ENCODE measurements at places on chromosomes 2 and 18.

DNA sequence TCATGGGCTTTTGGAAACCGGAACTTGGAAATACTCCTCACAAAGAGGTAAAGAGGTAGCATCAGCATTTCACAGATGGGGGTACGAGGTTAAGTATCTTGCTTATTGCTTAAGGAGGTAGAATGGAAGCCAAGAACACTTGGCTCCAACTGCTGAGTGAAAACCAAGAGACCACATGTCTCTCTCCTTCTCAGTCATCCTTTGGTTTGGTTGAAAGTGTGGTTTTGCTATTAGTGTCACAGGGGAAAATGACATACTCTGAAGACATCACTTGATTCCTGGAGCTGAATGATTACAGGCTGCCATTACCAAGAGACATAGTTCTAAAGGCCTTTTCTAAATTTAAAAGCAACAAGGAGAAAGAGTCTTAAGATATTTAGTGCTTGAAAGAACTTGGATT is 41.5 kb downstream of the ANTXR1 start:
- ATAC-seq: peak; percentile 72

GRCh38 chr18:57982372-57983021 is 61.5 kb upstream of the NEDD4L start:
- ATAC-seq: no peak

GRCh38 chr2:100852447-100852846 is 32.5 kb downstream of the NPAS2 start:
- ATAC-seq: no peak

GRCh38 chr2:79191081-79191480 is 31.5 kb upstream of the REG3A start:
- ATAC-seq: no peak

GRCh38 chr2:208556983-208557484 is 150.4 kb downstream of the PTH2R start:
- ATAC-seq: no peak

- peak; percentile 49 for ATAC-seq
These were observed 11.7 kb upstream of the SERPINB5 start for GRCh38 chr18:63465059-63465458.

- ATAC-seq: no peak
These were observed 9.9 kb downstream of the TMEM37 start for GRCh38 chr2:119441376-119442225.

DNA sequence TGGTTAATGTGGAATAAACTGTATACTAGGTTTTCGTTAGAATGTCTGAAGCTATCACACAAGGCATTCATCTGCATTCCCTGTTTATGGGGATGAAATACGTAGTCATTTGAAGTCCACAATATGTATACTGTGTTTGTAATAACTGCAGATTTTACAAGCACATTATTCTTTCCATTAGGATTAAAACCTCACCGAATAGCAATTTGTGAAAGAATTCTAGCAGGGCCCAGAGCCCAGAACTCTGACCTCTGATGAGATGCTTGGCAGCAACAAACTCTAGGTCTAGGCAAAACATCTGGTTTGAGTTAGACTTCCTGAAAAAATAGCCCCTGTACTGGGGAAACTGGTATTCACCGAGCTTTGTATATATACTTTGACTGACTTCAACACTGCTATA is 158.2 kb downstream of the SRBD1 start:
- no peak for ATAC-seq

DNA sequence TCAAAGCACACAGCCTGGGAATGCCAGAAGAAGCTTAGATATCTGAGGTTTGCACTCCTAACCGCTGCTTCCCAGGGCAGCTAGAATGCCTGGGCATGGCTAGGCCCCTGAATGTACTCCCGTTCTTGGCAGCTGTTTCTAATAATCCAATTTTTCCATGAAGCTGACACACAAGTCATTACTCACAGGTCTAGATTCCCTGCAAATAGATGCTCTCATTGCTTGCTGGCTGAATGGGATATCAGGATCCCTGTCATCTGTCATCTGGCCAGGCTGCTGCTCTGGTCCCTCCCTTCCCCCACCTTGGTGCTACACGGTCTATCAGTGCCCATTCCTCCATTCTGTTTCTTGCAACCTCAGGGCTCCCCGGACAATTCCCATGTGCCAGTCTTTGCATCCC is 40.7 kb upstream of the TEX51 start:
- ATAC-seq: no peak

- no peak for ATAC-seq
These were observed 42.6 kb downstream of the MRPS9 start for GRCh38 chr2:105080461-105080860.

GRCh38 chr2:148832637-148833036 is 42.4 kb upstream of the KIF5C start:
- ATAC-seq: no peak

DNA sequence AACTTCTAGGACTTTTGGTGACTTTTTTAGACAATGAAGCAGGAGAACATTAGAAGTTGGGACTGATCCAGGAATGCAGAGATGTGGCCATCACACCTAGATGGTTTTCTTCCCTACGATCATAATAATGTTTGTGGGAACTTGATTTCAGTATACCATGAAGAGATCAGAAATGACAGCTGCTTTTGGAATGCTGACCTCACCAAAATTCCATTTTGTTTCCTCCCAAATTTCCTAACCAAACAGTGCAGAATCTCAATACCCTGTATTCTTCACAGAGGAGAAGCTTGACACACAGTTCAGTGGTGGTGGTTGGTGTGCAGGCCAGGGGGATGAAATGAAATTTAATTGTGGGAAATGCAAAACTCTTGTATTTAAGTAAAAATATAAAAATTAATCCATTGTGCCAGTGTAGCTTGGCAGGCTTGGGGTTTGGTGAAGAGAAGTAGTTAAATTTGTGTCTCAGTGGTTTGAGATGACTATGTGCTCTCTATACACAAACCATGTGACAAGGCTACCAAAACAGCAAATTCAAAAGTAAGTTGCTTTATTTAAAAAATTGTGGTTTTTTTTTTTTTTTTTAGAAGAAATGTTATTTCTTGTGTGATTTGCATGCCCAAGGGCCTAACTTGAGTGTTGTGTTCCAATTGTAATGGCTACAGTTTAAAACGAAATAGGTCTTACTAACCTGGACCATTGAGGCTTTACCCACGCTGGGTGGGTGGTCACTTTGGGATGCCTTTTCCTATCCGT is 252.4 kb downstream of the LPIN1 start:
- no peak for ATAC-seq

GRCh38 chr2:150732064-150732463 is 244.6 kb upstream of the RND3 start:
- ATAC-seq: no peak

DNA sequence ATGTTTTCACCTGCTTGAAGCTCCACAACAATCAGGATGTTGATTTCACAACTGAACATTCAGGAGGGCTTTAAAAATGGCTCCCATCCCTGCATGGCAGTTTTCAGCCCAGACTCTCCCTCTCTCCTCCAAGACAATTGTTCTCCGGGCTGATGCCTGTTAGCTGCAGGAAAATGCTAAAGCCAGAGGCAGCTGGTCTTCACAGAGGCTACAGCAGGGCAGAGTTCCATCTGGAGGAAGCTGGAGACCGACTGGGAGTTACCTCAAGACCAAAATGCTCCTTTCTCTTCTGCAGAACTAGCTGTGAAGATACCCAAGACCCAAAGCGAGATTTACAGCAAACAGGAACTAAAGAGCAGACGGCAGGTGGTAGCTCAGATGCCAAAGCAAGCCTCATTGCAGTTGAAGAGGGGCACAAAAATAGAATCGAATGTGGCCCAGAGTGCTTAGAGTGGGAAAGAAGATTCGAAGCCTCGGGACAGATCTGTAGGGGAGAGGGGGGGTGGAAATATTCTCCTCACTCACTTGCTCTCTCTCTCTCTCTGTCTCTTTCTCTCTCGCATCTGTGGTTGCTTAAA is 423.6 kb downstream of the ZNF521 start:
- ATAC-seq: no peak

- no peak for ATAC-seq
These were observed 6.4 kb downstream of the ITGB1BP1 start for GRCh38 chr2:9416962-9417316.

DNA sequence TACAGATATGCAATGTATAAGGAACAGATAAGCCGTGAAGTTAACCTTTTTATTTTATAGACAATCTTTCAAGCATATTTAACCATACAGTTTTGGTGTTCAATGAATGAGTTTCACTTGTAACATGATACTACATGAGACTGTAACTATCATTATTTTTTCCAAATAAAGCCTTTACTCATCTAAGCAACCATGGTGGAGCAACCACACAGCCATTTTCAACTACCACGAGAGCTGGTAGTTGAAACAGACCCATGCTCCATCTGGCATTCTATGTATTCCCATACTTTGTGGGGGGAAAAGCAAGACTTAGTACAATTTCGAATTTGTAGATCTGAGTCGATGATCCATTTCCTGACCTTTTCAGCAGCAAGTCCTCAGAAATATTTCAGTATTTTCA is 159.3 kb upstream of the RND3 start:
- no peak for ATAC-seq

DNA sequence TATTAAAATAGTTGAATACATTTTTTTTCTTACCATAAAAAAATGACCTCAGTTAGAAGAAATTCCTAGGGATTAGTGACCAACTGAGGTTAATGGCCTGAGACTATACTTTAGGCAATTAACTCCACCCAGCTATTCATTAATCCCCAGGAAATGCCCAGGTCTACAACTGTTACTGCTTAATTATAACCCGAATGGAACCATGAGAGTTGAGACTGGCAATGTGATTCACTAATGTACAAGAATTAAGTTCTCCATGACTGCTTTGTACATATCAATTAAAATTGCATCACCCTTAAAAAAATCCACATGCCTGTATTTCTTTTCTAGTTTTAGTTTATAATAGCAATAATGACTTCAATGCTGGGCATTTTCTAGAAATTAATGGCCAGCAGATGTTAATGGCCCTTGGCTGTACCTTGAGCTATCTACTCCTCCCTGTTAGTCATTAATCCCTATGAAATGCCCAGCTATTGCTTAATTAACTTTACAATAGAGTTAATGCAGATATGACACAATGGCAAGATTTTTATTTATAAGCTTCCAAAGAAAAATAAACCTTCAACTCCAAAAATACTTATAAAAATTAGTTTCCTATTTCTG is 44.1 kb downstream of the ERBB4 start:
- ATAC-seq: no peak

DNA sequence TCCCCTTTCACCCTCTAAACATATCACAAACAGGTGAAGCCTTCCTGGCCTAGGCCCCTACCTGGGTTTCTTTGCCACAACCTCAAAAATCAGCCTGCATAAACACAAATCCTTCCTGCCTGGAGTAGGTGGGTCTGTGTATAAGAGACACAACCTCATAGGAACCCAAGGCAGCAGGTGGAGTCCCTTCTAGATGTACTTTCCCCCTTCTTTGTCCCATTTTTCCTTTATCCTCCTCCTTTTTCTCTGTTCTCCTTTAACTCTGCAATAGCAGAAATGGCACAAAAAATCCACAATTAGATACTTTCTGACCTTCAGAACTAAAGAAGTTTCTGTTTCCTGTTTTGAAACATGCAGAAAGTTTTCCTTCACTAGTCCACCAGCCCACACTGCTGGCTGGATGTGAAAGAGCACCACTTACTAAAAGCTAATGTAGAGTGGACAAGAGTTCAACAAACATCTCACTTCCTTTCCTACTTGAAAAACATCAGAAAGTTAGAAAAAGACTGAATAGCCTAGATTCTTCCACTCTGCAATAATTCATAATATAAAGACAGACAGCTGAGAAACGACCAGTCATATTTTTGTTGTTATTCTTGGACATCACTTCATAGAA is 11.2 kb downstream of the SLC40A1 start:
- ATAC-seq: no peak

- no peak for ATAC-seq
These were observed 112.8 kb downstream of the PHLPP1 start for GRCh38 chr18:62828091-62828640.

GRCh38 chr2:100522430-100522829 is 40.4 kb upstream of the PDCL3 start:
- no peak for ATAC-seq

- peak; percentile 45 for ATAC-seq
These were observed 69.9 kb upstream of the BCL2L11 start for GRCh38 chr2:111050701-111051376.

DNA sequence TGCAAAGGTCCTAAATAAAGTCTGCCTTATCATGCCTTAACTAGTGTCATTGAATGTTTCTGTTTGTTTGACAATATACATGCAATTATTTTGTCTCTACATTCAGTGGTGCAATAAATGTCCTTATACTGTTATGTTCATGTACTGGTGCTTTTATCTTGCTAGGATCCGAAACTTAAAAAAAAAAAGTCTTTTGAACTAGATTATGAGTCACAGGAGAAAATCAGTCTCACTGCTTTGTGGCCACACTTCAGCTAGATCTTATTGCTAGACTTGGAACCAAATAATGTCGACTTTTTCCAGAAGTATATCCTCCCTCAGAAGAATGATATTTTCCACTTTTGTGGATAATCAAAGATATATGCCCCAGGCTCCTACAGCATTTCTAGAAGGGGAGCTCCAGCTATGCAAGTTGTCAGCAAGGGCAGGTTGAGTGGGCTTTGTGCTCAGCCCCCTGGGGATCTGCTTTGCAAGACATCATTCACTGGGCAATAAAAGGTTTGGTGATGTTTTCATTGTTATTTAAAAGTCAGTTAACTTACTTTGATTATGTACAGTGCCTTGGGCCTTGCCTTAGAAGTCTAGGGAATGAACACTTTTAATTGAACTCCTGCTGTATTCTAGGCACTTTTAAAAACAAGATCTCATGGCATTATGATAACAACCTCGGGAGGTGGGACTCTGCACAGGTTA is 157.1 kb upstream of the LRRTM1 start:
- ATAC-seq: no peak

DNA sequence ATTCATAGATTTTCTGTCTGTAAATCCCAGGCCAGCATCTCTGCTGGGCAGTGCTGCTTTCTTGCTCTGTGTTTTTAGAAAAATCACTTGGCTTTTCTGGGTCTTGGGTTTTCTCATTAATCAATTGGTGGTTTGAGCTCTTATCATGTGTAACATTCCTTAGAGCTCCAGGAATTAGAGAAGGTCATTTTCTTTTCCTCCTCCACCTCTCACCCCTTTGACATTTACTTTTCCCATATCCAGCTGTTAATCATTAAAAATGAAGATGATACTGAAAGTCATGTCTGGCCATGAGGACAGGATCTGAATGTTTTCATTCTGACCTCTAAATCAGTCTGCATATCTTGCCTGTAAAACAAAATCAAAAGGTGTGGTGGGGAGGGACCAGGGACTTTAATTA is 111.0 kb downstream of the LRRTM1 start:
- ATAC-seq: no peak

- no peak for ATAC-seq
These were observed 128.0 kb downstream of the GPD2 start for GRCh38 chr2:156563994-156564753.

- no peak for ATAC-seq
These were observed 56.8 kb downstream of the SOX11 start for GRCh38 chr2:5748946-5749345.

All from activated CD4-positive, CD25-positive, alpha-beta regulatory T cell treated with anti-CD3 and anti-CD28 coated beads, Interleukin-2, amount 50 U/mL, for 24 hours (primary cell).